ENCODE measurements at places on chromosomes 4 and X.

DNA sequence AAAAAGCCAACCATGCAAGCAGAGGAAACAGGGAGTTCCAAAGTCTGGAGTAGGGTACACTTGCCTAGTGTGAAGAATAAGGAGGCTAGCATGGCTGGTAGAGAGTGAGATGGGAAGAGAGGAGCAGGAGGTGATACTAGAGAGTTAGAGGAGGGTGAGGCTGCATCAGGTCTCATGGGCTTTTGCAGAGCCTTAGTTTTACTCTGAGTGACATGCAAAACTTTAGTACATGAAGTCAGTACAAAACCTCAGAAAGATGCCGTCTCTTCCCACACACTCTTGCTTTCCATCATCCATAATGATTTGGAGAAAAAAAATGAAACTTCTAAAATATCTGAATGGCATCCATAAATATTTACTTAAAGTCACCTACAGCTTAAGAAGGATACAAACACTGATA lies 5.0 kb downstream of the OPRPN start:
- DNase-seq: no peak

- no peak for DNase-seq
Observed at GRCh38 chrX:13212191-13212651, 107.6 kb downstream of the ATXN3L start.

- no peak for DNase-seq
Observed at GRCh38 chr4:138643827-138644226, 371.8 kb upstream of the NOCT start.

GRCh38 chrX:133335027-133335426 lies 80.3 kb downstream of the GPC4 start:
- DNase-seq: no peak

GRCh38 chr4:141560056-141560455 lies 76.3 kb upstream of the IL15 start:
- DNase-seq: no peak

GRCh38 chr4:109083911-109084310 lies 218.5 kb downstream of the COL25A1 start:
- DNase-seq: no peak

GRCh38 chrX:118971552-118971951 lies 2.9 kb upstream of the LONRF3 start:
- no peak for DNase-seq

- DNase-seq: no peak
Observed at GRCh38 chr4:62359441-62360155, 1159.5 kb downstream of the ADGRL3 start.

- DNase-seq: no peak
Observed at GRCh38 chr4:145406970-145407369, 74.7 kb upstream of the SMAD1 start.

DNA sequence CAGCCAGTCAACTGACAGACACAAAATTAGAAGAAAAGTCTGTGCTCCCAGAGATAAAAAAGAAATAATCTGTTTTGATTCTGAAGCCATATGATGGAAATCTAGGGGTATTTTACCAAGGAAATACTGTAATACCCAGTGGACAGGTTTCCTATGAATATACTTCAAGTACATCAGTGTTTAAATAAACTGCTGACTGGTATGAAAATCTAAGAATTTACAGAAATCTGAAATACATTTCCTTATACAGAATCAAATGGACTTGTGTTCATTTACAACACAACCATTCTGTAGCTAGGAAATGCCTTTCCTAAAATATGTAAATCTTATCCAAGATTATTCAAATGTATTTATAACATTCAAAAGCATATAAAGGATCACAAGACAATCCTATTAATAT lies 13.4 kb downstream of the YTHDC1 start:
- no peak for DNase-seq

DNA sequence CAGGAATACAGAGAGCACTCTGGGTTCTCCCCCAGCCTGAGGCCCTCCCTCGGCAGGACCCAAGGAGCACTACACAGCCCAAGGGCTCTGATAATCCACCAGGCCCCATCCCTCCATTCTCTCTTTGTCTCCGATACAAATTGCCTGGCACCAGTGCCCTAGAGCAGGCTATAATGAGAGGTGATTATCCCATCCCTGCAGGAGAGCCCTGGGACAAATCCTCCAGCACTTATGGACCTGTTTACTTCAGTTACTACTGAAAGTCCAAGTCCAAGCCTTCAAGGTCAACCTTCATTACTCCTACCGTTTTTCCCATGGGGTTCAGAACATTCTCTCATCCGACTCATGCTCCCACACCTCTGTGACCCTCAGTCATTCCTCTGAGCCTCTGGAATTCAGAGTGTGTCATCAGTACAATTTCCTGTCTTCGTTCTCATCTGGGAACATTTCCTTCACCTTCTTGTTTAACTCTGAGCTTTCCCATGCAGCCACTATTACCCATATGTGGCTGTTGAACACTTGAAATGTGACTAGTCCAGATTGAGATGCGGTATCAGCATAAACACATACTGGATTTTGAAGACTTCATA lies 299.0 kb downstream of the RAPGEF2 start:
- no peak for DNase-seq

DNA sequence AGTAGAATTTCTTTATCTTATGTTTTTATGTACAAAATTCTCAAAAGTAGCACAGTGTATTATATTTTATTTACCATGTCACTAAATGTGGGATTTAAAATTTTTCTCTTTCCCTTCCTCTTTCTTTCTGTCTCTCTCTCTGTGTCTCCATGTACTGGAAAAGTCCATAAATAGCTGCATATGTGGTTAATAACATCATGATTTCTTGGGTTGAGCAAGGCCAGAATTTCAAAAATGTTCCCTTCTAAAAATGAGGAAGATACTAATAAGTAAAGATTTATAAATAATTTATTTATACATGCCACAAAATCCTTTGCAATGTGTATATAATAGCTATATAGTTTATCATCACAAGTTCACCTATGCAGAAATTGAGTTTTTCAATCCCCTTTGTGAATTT lies 29.1 kb upstream of the DKK2 start:
- DNase-seq: no peak

DNA sequence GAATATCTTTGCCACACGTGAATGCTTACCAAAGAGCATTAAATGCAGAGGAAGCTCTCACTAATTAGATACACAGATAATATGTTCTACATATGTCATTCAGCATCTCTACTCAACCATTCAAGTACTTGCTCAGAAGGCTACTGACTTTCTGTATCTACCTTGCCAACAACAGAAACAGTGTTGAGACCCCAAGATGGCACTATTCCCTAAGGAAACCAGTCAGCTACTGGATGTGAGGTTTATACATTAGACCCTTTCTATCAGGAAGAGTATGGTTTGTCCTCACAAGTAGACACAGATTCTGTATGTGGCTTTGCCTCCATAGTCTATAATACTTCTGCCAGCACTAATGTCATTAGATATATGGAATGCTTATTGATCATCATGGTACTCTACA lies 443.9 kb upstream of the INTU start:
- DNase-seq: no peak

GRCh38 chrX:98409867-98410266 lies 1526.2 kb downstream of the RPA4 start:
- DNase-seq: no peak

DNA sequence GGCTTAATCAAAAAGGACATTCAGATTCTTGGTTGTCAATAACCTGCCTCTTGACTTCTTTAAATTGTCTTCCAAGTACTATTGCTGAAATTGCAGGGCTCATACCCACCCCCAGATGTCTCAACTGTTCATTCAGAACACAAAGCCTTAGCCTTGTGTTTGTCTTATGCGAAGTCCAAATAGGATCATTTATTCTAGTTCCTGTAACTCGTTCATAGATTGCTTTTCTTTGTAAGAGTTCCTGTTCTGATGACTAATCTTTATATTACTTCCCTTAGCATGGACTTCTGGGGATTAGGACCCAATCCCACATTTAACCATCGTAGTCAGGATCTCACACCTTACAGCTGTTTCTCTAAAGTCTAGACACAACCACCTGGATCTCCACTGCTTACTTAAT lies 226.0 kb downstream of the VEGFC start:
- DNase-seq: no peak

DNA sequence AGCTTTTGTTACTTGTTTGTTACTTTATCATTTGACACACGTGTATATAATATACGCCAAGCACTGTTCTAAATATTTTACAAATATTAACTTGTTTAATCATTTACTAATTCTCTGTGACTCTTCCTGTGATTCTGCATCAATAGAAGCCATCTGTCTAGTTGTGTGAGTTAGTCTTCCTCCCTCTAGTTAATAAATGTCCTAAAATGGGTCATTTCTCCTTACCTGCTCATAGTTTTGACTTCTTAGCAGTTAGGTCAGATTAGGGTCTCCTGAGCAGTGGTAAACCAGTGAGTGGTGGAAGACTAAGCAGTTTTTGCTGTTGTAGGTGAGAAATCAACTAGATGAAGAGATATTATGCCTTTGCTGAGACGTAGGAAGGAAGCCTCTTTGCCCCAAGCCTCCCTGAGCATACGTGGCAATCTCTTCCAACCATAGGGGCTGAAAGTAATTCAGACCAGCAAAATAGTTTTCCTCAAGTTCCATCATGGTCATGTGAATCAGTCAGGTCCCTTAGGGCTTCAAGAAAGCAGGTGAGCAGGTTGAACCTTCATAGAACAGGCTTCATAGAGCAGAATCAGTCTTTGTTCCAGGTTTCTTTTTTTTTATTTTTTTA lies 38.7 kb upstream of the THOC2 start:
- no peak for DNase-seq

- no peak for DNase-seq
Observed at GRCh38 chr4:126599746-126600145, 1033.0 kb upstream of the INTU start.

- DNase-seq: no peak
Observed at GRCh38 chr4:119191505-119191904, 21.0 kb upstream of the USP53 start.

GRCh38 chr4:159237975-159238374 lies 135.1 kb downstream of the RAPGEF2 start:
- DNase-seq: no peak

GRCh38 chr4:61143461-61143860 lies 56.7 kb upstream of the ADGRL3 start:
- DNase-seq: no peak

GRCh38 chr4:132792310-132792709 lies 356.8 kb upstream of the PCDH10 start:
- no peak for DNase-seq

- no peak for DNase-seq
Observed at GRCh38 chr4:7241597-7242125, 49.3 kb downstream of the SORCS2 start.

DNA sequence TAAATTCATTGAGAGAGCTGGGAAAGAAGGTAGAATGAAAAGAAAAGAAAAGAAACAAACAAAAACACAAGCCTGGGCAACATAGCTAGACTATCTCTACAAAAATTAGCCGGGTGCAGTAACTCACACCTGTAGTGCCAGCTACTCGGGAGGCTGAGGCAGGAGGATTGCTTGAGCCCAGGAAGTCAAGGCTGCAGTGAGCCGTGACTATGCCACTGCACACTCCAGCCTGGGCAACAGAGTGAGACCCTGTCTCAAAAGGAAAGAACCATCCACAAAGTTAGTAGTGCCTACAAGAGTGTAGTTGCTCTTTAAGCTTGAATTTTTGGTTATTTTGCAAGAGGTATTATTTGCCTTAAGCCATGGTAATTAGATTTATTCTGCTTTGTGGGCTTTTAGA lies 157.7 kb downstream of the CBR4 start:
- DNase-seq: no peak

- DNase-seq: no peak
Observed at GRCh38 chr4:15652841-15653240, 2.3 kb downstream of the FBXL5 start.

DNA sequence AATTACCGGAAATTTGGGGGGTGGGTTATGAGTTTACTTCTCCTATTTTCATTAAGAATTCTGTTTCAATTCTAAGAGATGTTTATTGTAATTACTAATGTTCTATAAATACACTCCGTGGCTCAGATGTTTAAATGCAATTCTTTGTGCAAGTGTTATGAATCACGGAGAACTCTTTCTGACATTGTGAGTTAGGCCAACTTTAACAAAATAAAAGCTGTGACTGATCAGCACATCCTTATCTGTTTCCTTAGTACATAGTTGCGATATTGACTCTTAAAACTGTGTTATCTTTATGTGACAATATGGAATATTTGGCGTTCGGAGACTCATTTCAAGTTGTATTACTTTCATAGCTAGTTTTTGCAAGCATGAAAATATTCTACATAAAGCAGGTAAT lies 902 bp downstream of the KLHL4 start:
- DNase-seq: no peak

DNA sequence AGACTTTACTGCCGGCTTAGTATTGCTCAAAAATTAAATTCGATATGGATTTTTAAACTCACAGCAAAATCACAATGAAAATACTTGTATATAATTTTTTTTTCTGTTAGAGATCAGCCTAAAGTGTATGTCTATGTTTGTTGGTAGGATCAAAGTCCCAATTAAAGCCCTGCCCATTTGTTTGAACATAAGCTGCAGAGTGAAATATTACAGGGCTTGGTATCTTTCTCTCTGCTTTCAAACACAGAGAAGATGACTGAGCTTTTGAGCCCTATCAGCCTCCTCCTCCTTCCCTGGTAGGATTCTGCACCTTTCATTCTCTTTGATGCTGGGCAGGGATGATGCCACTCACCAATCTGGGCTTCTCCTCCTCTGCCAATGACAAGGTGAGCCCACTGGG lies 345.4 kb downstream of the PPP1R2C start:
- DNase-seq: no peak

GRCh38 chrX:21167011-21167410 lies 207.2 kb upstream of the CNKSR2 start:
- no peak for DNase-seq

- DNase-seq: no peak
Observed at GRCh38 chrX:45592101-45592500, 391.4 kb upstream of the DIPK2B start.

GRCh38 chrX:38138157-38138891 lies 82.3 kb downstream of the SRPX start:
- no peak for DNase-seq

DNA sequence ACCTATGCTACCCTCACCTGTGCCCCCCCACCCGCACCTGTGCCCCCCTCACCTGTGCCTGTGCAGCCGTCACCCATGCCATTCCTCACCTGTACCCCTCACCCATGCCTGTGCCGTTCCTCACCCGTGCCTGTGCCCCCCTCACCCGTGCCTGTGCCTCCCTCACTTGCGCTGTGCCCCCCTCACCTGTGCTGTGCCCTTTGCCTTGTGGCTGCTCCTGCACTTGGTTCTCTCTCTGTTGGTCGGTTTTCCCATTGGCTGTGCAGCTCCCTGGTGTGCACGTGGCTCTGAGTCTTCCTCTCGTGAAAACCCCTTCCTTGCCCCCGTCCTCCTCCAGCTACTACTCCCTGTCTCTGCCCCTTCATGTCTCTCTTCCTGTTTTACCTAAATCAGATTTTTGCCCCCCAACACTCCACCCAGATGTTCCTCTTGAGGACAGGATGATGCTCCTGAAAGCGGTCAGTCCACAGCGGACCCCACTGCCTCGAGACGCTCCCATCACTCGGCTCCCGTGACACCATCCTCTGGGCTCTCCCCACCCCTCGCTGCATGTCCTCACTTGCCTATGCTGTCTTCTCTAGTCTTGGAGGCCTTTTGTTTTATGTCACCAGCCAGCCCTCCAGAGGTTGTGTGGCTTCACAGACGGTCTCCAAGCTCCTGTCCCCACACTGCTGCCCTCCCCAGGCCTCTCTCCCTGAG lies 6.8 kb downstream of the MAEA start:
- no peak for DNase-seq

All from activated naive CD4-positive, alpha-beta T cell (primary cell).